DMS53 (cell line): ENCODE measurements at places on chromosomes 4 and X.

- no peak for DNase-seq
Measured at GRCh38 chr4:184459413-184459812, 14.9 kb downstream of the IRF2 start.

DNA sequence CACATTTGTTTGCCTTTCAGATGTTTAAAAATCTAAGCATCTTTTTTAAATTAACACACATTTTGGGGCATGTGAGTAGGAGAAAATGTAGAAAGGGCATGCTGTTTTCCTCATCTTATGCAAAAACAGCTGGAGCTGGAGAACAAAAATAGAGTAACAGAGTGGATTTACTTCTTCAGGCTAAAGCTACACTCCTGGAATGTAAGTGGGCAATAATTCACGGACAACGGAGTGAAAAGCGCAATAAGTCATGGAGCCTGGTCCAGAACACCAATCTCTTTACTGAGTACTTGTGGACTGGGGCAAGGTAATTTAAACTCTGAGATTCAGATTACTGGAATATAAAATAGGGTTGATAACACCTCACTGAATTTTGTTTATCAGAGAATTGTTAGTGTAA is 1018.8 kb upstream of the HS3ST1 start:
- no peak for DNase-seq

GRCh38 chrX:145825896-145826295 is 8.3 kb downstream of the SLITRK2 start:
- peak; percentile 40 for DNase-seq

- DNase-seq, result peak; percentile 31
Measured at GRCh38 chrX:115553171-115553570, 7.8 kb upstream of the PLS3 start.

GRCh38 chr4:143599827-143600226 is 86.3 kb downstream of the SMARCA5 start:
- DNase-seq, result no peak

DNA sequence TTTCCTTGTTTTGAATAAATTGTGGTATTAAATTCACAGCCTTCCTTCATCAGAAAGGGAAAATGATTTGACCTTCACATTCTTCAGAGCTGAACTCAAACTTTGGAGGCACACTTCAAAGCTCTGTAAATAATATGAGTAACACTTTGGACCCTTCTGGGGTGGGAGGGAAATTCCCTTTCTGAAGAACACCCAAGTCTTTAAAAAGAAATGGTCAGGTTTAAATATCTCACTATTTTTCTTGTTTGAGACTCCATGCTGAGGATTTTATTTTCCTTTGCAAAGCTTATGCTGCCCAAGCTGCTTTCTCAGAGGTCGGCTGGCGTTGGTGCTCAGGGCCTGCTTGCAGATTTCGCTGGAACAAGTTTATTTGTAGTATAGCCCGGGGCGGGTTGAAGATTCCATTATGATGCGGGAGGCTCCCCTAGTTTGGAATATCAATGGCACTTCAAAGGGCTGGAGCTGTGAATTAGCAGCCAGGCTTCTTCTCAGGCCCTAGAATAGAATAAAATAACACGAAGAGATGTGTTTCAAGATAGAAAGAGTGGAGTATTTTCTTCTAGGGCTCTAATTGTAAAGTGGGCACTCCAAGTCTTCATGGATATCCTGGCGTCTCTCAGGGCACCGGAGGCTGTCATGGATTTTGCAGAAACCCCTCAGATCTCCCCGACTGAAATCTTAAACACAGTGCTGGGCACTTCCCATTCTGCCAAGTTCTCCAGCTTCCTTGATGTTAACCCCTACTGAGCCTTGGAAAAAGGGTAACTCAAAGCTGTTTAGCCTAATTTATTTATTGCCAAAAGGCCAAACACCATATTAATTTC is 315.6 kb downstream of the GPAT3 start:
- no peak for DNase-seq

DNA sequence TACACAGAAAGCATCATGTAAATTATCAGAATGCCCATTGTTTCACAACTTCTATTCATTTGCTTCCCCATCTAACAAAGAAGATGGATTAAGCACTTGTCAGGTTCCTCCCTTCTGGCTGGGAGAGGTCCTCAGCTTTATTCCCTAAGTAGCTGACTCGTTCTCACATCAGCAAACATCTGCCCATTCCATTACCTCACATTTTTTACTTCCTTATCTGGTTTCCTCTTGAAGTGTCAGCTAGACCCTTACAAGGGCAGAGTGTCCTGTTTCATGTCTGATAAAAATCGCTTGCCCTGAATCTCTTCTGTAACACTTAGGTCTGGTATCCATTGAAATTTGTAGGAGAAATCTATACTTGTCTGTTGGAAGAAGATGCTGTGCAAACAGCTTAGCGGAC is 34.7 kb downstream of the TMPRSS11A start:
- peak; percentile 63 for DNase-seq

GRCh38 chr4:20431543-20431951 is 179.8 kb downstream of the SLIT2 start:
- no peak for DNase-seq

DNA sequence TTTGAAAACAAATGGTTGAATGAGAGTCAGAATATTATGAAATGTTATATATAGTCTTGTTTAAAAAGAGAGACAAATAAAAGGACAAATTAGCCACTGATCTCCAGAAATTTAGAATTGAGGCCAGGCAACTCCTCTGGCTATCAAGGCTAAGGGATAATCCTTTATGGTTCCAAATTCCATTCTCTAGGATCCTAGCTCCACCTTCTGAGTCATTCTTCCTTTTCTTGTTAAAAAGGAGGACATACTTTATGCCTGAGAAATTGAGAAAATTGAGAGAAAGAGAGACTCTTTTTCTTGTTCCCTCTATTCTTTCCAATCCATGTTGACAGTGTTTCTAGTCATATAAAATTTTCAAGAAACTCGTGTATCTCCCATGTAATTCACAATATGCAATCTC is 1299.5 kb downstream of the FSTL5 start:
- no peak for DNase-seq

DNA sequence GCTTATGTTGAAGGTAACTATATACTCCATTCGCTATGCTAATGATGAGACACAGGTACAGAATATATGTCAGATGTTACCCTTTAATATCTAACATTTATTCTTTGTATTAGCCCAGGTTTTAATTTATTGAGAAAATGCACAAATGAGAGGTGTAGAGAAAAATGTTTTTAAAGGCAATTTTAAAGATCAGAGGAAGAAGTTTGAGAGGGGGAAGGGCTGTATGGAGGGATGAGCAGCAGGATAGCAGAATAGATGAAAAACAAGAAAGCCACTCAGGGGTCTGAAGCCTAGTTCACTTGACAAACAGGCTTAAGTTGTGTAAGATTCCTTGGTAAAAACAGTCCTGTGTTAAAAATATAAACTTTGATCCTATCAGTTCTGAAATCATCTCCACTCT is 3.7 kb downstream of the MAB21L2 start:
- DNase-seq, result no peak

GRCh38 chr4:630656-631055 is 5.3 kb downstream of the PDE6B start:
- DNase-seq, result peak; percentile 88

- no peak for DNase-seq
Measured at GRCh38 chr4:160142579-160142978, 1039.7 kb downstream of the RAPGEF2 start.

GRCh38 chrX:24498181-24498580 is 33.1 kb downstream of the PDK3 start:
- peak; percentile 27 for DNase-seq

- no peak for DNase-seq
Measured at GRCh38 chr4:121784975-121785374, 16.1 kb upstream of the EXOSC9 start.

DNA sequence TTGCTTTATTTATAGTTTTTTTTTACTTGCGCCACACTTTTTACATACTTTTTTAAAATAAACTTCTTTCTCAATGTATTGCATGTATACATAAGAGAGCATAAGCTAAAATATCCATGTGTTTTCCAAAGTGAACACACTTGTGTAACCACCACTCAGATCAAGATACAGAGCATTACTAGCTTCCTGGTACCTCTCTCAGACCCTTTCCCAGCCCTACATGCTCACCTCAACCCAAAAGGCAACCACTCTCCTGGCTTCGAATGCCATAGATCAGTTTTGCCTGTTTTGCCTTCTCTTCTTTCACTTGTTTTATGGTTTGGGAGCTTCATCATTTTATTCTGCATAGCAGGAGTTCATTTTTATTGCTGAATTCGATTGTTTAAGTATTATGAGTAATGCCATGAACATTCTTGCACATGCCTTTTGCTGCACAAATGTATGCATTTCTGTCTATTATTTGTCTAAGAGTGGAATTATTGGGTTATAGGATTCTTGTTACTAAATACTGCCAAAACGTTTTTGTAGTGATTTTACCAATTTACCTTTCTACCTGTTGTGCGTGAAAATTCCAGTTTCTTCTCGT is 45.9 kb upstream of the NUDT6 start:
- no peak for DNase-seq
